ENCODE measurements at places on chromosomes 12 and 14.
A peak's percentile ranks its signal among the peaks of the same experiment; 100 is the strongest.

- no peaks in the 10 kb centered on the region for H3K36me3 ChIP-seq
- H3K4me1 ChIP-seq, result peaks cover 6% of the 10 kb centered on the region
- H3K27me3 ChIP-seq, result no peaks in the 10 kb centered on the region
- H3K4me3 ChIP-seq, result peak overlapping the region; percentile 74
- DNase-seq, result no peak
- no peak overlapping the region for H3K27ac ChIP-seq
Measured at GRCh38 chr12:67698672-67699581, 50.4 kb downstream of the DYRK2 start.

DNA sequence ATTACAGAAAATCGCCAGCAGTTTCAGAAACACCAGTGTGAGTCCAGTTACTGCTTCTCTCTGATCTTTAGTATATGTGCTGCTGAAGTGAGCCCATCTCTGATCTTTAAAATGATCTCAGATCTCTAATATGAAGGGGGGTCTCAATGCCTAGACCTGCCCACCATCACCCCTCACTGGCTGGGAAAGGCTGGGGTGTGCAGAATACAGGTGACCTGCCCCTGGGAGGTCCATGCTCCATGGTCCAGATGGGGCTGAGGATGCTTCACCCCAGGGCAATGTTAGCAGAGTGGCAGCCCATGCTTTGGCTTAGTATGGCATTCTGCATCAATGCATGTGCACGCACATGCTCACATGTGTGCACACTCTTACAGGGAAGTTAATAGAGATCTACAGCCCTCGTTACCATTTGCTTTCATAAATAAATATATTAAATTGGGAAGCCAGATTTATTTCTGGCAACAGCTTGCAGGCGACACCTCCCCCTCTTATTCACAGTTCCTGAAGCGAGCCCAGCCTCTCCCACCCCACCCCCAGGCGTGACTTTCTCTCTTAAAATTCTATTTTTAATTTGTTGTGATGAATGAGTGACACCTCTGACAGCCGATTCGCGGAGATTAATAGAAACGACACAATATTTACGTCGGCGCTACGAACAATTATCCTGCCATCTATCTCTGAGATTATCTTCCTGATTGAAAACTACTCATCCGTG lies 104.7 kb upstream of the ESRRB start:
- H3K27me3 ChIP-seq, result no peaks in the 10 kb centered on the region
- DNase-seq, result no peak
- no peaks in the 10 kb centered on the region for H3K36me3 ChIP-seq
- peaks cover 5% of the 10 kb centered on the region for H3K4me1 ChIP-seq
- H3K4me3 ChIP-seq, result no peak overlapping the region

GRCh38 chr12:56011509-56012090 lies 9.2 kb upstream of the IKZF4 start:
- no peaks in the 10 kb centered on the region for H3K4me1 ChIP-seq
- no peaks in the 10 kb centered on the region for H3K27me3 ChIP-seq
- no peaks in the 10 kb centered on the region for H3K36me3 ChIP-seq
- no peak overlapping the region for H3K4me3 ChIP-seq
- no peak for DNase-seq

GRCh38 chr14:53217316-53217994 lies 64.3 kb upstream of the DDHD1 start:
- DNase-seq, result peak; percentile 9
- no peaks in the 10 kb centered on the region for H3K36me3 ChIP-seq
- H3K4me1 ChIP-seq, result peaks cover 7% of the 10 kb centered on the region
- peak overlapping the region; percentile 84 for H3K4me3 ChIP-seq
- H3K27ac ChIP-seq, result no peak overlapping the region
- no peaks in the 10 kb centered on the region for H3K27me3 ChIP-seq

DNA sequence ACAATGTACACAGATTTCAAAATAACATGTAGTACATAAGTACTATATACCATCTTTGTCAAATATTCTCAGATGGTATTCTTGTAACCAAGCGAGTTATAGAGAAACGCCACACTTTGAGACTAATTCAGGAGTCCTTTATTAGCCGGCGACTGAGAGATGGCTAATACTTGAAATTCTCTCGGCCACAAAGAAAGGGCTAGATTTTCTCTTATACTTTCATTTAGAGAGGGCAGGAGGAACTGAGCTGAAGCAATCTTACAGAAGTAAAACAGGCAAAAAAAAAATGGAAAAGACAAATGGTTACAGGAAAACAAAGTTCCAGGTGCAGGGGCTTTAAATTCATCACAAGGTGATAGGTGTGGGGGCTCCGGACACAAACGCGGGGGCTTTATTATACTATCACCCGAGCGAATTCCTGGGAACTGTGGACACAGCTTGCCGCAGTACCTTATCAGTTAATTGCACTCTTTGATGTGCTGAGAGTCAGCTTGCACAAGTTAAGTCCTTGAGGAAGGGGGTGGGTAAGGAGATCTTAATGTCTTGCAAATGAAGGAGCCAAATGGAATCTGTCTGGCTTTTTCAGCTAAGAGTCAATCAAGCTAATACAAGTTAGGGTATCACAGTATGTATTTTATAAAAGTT lies 382.3 kb downstream of the KCNH5 start:
- DNase-seq, result no peak
- no peaks in the 10 kb centered on the region for H3K27me3 ChIP-seq
- H3K36me3 ChIP-seq, result no peaks in the 10 kb centered on the region
- no peaks in the 10 kb centered on the region for H3K4me1 ChIP-seq

DNA sequence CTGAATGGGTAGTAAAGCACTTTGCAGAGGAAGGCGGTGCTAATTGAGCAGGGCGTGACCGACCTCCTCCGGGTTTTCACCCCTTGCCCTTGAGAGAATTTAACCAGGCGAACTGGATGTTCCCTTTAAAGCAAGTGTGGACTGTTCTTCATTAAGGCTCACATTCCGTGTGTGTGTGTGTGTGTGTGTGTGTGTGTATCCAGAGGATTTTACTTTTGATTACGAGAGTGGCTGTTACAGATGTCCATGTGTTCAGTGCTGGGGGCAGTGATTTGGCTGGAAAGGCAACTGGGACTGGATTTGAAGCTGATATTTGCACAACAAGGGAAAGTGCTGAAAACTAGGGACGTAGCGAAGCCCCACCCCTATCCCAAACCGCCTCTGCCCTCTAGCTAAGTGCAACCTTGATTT lies 2.2 kb downstream of the TMEM132C start:
- H3K36me3 ChIP-seq, result no peaks in the 10 kb centered on the region
- DNase-seq, result no peak

- H3K4me1 ChIP-seq, result no peaks in the 10 kb centered on the region
- no peak overlapping the region for H3K4me3 ChIP-seq
Measured at GRCh38 chr14:83461521-83461920, 1927.9 kb upstream of the SEL1L start.

DNA sequence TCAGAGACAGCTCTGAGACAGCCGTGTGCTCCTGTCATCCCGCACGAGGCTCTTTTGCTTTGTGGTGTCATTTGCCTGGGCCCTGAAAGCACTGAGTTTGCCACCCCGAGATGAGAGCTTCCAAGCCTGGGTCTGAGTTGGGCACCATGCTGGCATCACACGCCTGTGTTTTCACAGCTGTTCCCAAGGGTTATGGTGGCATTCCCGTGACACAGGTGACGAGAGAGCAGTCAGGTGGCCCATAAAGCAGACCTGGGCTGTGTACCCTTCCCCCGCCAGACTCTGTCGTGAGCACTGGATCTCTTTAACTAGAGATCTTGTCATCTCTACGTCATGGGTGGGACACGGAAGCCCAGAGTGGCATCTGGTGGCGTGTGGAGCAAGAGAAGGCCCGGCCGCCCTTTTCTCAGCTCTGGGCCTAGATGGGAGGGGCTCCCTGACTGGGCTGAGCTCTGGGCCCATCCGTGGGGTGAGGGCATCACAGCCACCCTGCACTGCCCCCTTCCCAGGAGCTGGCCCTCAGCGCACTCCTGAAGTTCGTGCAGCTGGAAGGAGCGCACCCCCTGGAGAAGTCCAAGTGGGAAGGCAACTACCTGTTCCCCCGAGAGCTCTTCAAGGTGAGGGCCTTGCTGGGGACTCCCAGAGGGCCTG lies 2.6 kb downstream of the NOC4L start:
- no peak overlapping the region for H3K27ac ChIP-seq
- no peaks in the 10 kb centered on the region for H3K27me3 ChIP-seq
- H3K4me1 ChIP-seq, result peaks cover 14% of the 10 kb centered on the region

- no peak for DNase-seq
- H3K4me3 ChIP-seq, result no peak overlapping the region
- H3K4me1 ChIP-seq, result peaks cover 30% of the 10 kb centered on the region
- H3K27ac ChIP-seq, result no peak overlapping the region
Measured at GRCh38 chr14:76941544-76941943, 87.0 kb downstream of the IRF2BPL start.

DNA sequence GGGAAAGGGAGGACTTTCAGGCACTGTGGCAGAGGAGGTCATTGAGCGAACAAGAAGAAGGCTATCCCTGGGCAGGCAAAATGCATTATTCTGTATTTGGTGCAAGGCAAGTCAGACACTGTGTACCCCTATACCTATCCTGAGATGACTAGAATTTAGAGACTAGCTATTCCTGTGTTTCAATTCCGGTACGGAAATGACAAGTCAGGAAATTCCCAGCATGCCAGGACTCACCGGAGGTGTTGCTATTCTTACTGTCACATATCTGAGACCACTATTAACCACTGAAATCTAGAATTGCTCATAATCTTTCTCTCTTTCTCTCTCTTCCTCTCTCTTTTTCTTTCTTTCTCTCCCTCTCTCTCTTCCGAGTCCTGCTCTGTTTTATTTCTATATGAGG lies 297.1 kb downstream of the PDZRN4 start:
- H3K36me3 ChIP-seq, result no peaks in the 10 kb centered on the region
- no peaks in the 10 kb centered on the region for H3K27me3 ChIP-seq
- DNase-seq, result no peak
- H3K27ac ChIP-seq, result no peak overlapping the region

DNA sequence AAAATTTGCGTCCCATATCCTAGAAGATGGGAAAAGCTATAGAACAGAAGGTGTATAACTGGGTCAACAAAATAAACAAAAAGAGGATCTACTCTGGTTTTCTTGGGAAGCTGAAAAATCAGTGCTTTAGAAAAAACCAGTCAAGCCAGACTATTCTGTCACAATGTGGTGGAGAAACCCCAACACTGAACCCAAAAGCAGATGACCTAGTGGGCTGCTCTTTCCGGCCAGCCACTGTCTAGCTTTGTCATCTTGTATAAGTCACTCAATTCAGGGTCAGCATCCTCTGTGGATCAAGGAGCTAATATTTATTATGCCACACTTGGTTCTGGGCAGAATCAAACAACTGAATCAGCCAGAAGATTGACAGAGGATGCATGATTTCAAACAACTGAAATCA lies 26.6 kb upstream of the TMCC3 start:
- no peak overlapping the region for H3K27ac ChIP-seq
- H3K4me1 ChIP-seq, result peaks cover 15% of the 10 kb centered on the region
- H3K4me3 ChIP-seq, result no peak overlapping the region
- no peak for DNase-seq

- no peaks in the 10 kb centered on the region for H3K4me1 ChIP-seq
- H3K27ac ChIP-seq, result no peak overlapping the region
- H3K36me3 ChIP-seq, result no peaks in the 10 kb centered on the region
- no peak overlapping the region for H3K4me3 ChIP-seq
- DNase-seq, result no peak
- H3K27me3 ChIP-seq, result no peaks in the 10 kb centered on the region
Measured at GRCh38 chr12:51922146-51922545, 14.8 kb downstream of the ACVRL1 start.

GRCh38 chr12:45725631-45726602 lies 3.6 kb upstream of the ARID2 start:
- no peak for DNase-seq
- no peaks in the 10 kb centered on the region for H3K27me3 ChIP-seq
- H3K36me3 ChIP-seq, result no peaks in the 10 kb centered on the region
- peak overlapping the region; percentile 98 for H3K27ac ChIP-seq

- H3K4me1 ChIP-seq, result no peaks in the 10 kb centered on the region
- no peaks in the 10 kb centered on the region for H3K36me3 ChIP-seq
- H3K27ac ChIP-seq, result no peak overlapping the region
- H3K4me3 ChIP-seq, result no peak overlapping the region
Measured at GRCh38 chr12:127963933-127964332, 303.0 kb upstream of the TMEM132C start.

GRCh38 chr12:78951803-78952551 lies 87.4 kb downstream of the SYT1 start:
- H3K27me3 ChIP-seq, result no peaks in the 10 kb centered on the region
- no peaks in the 10 kb centered on the region for H3K36me3 ChIP-seq
- H3K27ac ChIP-seq, result no peak overlapping the region
- no peak overlapping the region for H3K4me3 ChIP-seq
- H3K4me1 ChIP-seq, result no peaks in the 10 kb centered on the region
- no peak for DNase-seq

DNA sequence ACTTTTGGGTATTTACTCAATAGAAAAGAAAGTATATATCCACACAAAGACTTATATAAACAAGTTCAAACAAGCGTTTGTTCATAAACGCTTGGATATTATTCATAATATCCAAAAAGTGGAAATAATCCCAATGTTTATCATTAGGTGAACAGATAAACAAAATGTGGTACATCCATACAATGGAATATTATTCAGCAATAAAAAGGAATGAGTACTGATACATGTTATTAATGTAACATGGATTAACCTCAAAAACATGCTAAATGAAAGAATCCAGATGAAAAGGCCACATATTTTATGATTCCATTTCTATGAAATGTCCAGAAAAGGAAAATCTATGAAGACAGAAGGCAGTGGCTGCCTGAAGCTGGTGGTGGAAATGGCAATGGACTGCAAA lies 16.8 kb upstream of the MYH7 start:
- H3K4me1 ChIP-seq, result no peaks in the 10 kb centered on the region
- DNase-seq, result no peak
- H3K36me3 ChIP-seq, result no peaks in the 10 kb centered on the region
- no peaks in the 10 kb centered on the region for H3K27me3 ChIP-seq
- H3K27ac ChIP-seq, result no peak overlapping the region
- no peak overlapping the region for H3K4me3 ChIP-seq

DNA sequence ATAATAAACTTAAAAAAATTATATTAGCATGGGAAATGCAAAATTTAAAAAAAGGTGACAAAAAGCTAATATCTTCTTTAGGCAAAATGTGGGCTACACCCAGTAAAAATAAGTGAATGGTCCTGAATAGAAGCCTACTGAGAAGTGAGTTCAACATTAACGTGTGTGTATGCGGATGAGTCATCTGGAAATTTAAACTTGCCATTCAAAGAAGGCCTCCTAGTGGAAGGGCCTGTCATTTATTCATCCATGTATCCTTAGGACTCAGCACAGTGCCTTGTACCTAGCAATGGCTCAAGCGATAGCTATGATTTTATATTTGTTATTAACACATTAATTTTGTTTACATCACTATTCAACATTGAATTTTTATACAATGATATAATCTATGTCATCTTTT lies 226.2 kb downstream of the NUBPL start:
- H3K27me3 ChIP-seq, result no peaks in the 10 kb centered on the region
- no peak overlapping the region for H3K4me3 ChIP-seq
- no peak overlapping the region for H3K27ac ChIP-seq
- DNase-seq, result no peak
- no peaks in the 10 kb centered on the region for H3K36me3 ChIP-seq

- no peak for DNase-seq
- peak overlapping the region; percentile 16 for H3K27ac ChIP-seq
- no peak overlapping the region for H3K4me3 ChIP-seq
- H3K4me1 ChIP-seq, result peaks cover 6% of the 10 kb centered on the region
- H3K36me3 ChIP-seq, result no peaks in the 10 kb centered on the region
Measured at GRCh38 chr12:47394070-47394469, 311.8 kb downstream of the RPAP3 start.
